Mononuclear cell (primary cell): ENCODE measurements at places on chromosomes 3 and 15. TPM values are rescaled to one million over a fixed set of nuclear protein-coding genes. Genes with fewer than 3 reads are reported as not detected.

Gene CCDC9B
- 0.63 TPM for total RNA-seq

Gene NLGN1
- total RNA-seq, result 0.10 TPM

Gene EPHA3
- total RNA-seq, result not detected

Gene PARP16
- 16.9 TPM for total RNA-seq

Gene COL6A5
- not detected for total RNA-seq

Gene SNRPA1
- total RNA-seq, result 76.1 TPM

Gene SV2B
- under 0.01 TPM for total RNA-seq

Gene OXTR
- total RNA-seq, result 0.52 TPM

Gene GALNT15
- not detected for total RNA-seq

Gene TMEM202
- not detected for total RNA-seq
